ENCODE measurements at places on chromosomes 7 and 10. TPM values are rescaled to one million over a fixed set of nuclear protein-coding genes. Genes with fewer than 3 reads are reported as not detected.
A peak's percentile ranks its signal among the peaks of the same experiment; 100 is the strongest.

DNA sequence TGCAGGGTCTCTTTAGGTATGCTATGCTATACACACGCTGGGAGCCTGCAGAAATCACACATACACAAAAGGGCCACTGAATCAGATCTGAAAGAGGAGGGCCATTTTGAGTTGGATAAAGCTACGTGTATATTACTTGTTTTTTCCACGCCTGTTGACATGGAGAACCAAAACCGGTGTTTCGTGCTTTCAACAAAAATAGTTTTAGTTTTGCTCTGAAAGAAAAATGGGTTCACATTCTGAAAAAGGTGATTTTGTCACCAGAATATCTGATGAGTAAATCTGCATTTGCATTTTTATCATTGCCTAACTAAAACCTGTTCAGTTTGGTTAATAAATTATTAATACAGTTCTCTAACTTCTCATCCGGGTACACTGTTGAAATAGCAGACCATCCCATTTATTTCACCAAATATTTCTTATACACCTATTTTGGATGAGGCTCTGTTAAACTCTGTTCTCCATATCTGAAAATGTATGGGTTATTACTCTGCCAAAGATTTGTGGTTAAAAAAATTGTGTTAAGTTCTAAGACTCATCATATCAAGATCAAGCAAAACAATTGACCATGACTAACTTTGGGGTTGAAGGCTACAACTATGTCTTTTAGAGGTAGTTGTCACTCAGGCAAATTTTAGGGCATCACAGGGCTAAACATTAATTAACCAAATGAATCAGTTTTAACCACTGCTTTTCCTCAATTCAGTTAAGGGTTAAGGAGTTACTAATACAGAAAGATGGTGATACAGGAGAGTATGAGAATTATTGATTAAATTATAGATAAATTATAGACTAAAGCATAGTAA, 101.2 kb upstream of the RPA3 start:
- peak; percentile 4 for DNase-seq

DNA sequence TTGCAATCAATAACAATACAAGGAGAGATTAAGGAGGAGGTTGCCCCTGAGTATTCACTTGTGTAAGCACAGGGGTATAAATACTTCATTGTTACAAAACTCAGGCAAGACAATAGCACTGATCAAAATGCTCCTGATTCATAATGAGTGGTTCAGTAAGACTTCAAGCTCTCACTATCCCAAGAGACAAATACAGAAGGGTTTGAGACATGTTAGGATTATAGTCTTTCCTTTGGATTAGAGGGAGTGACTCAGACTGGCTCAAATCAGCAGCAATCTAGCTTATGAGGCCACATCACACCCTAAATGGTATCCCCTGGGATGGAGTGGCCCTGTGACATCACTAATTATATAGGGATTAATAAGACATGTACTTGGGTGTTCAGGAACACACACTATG, 167.2 kb upstream of the HGF start:
- no peak for DNase-seq

DNA sequence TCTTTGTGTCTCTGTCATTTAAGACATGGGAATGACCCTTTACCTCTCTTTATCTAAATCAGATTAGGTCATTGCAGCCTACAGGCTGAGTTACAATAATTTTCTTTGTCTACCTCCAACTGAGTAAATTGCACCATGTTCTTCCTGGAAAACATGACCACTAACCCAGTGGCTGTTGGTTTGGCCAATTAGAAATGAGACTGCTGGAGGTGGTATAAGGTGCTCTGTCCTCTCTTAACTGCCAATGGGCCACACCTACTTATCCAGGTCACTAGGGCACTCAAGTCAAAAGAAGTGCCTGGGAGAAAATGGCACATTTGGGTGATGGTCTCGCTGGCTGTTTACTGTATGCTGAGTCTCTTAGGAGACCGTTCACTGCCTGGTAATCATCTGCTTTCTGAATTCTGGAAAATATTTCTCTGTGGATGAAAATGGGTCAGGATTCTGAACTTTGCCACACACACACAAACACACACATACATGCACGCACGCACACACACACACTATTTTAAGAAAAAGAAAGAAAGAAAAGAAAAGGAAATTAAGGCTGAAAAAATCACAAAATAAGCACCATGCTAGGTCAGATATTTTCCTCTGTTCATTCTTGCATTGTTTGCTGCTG, 16.4 kb downstream of the STAMBPL1 start:
- peak; percentile 66 for DNase-seq

DNA sequence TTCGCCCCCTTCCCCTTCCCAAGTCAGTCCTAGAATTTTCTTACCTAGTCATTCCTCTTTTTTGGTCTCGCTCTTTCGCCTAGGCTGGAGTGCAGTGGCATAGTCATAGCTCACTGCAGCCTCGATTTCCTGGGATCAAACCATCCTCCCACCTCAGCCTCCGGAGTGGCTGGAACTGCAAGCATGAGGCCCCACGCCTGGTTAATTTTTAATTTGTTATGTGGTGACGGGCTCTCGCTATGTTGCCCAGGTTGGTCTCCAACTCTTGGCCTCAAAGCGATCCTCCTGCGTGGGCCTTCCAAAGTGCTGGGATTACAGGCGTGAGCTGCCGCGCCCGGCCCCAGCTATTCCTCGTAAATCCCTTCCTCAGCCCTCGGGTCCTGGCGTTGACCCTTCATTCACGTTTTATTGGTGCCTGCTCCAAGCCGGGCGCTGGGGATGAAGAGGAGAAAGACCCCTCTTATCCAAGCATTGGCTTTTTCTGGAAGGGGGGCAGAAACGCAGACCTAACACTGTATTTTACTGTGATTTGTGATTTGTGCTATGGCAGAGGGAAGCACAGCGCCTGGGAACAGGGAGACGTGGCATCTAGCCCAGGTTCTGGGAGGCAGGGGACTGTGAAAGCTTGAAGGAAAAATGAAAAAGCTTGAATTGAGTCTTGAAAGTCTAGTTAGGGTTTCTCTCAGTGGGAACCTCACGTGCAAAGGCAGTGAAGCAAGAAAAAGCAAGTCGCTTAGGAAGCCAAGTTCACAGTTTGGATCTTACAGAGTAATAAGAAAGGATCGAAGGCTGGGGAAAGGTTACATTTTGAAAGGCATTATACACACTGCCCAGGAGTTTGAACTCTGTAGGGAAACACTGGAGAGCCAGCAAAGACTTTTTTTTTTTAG, 516 bp downstream of the ZNHIT1 start:
- DNase-seq, result peak; percentile 20

DNA sequence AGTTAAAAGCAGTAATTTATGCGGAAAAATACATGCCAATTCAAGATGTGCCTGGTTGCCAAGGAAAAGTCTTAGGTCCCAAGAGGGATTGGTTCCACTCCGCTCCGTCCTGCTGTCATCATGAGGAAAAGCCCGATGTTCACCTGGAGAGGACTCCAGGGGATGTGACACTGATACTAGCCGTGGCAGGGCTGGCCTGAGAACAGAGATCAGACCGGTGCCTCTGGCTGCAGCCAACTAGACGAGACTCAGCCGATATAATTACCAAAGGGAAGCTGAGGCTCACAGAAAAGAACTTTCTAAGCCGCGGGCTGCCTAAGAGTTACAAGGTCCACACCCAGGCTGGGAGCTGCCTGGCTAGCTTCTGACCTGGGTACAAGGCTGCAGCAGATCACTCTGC, 81.3 kb upstream of the UNC5B start:
- no peak for DNase-seq

DNA sequence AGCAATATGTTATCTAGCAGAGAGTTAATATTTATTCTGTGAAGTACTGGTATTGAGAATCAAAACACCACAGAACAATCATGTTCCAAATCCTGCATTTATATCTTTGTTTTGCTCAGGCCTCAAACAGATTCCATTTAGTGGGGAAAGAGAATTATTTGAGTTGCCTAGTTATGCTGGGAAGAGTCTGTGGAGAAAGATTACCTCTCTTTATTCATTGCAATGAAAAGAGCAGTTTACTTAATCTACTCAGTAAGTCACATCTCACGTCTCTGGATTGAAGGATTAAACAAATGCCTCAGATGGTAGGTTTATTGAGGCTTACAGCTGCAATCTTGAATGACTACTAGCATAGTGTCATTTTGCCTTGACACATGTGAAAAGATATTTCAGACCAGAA, 76.4 kb downstream of the RUNDC3B start:
- no peak for DNase-seq

DNA sequence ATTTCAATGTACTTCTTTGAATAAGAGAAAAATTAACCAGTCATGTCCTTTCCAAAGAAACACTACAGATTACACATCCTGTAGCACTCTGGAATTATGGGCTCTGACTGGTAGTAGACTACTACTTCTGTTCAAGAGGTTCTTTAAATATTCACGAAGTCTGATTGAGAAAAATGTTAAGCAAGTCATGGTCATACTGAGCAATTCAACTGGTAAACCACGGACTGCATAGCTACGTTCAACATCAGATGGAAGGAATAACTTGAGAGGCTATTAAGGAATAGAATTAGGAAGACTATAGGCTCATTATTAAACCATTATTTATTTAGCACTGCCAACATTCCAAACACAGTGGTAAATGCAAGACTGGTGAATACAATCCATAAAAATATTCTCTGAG, 160.8 kb downstream of the IMMP2L start:
- DNase-seq, result no peak

GRCh38 chr10:129033790-129034272, 433.2 kb upstream of the MGMT start:
- DNase-seq, result no peak

GRCh38 chr7:96729820-96730219, 20.2 kb upstream of the SEM1 start:
- DNase-seq, result no peak

DNA sequence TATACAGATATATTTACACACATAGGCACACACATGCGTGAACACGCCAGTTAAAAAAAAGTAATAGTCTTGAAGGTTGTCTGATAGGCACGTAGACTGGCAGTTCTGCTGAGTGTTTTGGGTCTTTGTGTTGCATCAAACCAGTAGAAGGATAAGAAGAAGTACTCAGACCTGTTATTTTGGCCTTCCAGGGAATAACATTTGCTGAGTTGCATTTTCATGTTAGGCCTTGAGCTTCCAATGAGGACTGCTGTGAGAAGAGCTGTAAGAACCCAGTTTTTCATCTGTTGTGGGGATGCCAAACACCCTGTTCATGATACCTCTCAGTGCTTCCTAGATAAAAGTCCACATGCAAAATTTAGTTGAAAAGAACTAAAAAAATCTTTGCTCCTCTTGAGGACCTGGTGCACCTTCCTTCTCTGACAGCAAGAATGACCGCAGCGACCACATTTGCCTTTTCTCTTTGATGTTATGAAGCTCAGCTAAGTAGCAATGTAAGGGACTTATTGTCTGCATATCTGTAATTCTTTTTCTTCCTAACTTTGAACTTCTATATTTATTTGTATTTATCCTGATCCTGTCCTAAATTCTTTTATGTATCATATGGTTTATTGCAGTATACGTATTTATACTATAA, 27.2 kb downstream of the HIPK2 start:
- no peak for DNase-seq

- DNase-seq, result peak; percentile 61
These were observed 41.9 kb downstream of the LRRN3 start for GRCh38 chr7:111132833-111133232.

GRCh38 chr10:73965890-73966768, 31.8 kb upstream of the VCL start:
- peak; percentile 100 for DNase-seq

GRCh38 chr7:116209561-116210070, 723 bp upstream of the TES start:
- peak; percentile 34 for DNase-seq

DNA sequence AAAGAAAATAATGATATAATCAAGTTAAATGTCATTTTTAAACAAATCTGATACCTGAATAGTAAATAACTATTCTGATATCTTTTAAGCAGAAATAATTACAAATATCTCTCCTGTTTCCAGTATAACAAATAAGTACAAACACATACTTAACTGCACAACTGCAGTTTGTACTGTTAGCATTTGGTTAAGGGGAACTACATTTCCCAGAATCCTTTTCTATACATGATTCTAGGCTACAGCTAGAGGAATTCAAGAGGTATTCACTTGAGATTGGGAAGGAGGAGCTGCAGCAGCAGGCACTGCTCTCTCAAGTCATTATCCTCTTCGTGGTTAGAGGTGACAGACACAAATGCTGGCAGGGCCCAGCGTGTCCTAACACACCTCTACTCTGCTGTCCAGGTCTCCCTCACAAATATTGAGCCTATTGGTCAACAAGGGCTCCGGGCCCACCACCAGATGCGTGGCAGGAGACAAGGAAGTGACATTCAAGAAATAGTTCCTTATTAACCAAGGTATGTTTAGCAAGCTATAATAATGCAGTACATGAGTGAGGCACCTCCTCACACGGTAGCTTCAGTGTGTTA, 255.1 kb upstream of the MKLN1 start:
- peak; percentile 81 for DNase-seq

DNA sequence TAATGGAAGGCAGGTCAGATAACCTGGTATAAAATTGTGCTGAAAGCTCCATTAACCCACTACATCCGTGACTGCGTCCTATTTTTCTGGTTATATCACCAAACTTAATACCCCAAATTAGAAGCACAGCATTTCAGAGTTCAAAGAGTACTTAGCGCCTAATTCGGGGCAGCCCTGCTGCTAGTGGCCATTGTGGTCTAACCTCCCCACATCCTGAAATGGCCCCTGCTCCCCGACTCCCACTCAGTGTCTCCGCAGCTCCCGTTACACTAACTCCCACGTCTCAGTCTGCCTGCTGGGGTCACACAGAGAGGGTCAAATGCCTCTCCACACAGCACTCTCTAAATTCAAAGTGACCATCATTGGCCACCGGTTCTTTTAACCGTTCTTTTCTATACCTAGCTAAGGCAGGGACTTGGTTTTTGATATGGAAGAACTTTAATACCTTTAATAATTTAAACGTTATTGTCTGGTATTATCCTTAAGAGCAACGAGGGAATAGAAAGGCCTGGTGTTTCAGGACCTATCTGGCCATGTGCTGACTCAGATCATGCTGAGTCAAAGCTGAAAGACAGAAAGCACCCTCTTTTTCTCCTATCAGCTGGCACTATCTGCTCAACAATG, 117.1 kb downstream of the KMT2E start:
- no peak for DNase-seq

- peak; percentile 80 for DNase-seq
These were observed 50.2 kb downstream of the APBB1IP start for GRCh38 chr10:26488344-26488743.

DNA sequence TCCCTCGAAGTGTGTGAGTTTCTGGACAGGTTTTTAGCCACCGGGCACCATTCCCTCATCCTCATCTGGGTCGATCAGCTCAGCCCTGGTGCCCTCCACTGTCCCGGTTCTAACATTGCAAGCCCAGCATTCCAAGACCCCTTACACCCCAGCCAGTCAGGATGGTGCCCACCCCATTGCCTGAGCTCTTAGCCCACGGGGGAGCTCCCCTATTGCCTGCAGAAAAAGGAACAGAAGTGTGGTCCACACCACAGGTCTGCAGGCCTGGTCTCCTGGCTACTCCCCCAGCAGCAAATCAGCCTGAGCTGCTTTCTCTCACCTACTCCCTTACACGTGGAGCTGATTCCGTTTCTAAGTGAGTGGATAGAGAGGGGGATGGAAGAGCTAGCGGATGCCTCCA, 4.8 kb downstream of the CALML5 start:
- no peak for DNase-seq

Gene LIPK
- total RNA-seq, result not detected

Gene TCERG1L
- total RNA-seq, result not detected

Gene C10orf143
- total RNA-seq, result not detected

Gene CEP55
- total RNA-seq, result 87.9 TPM

Gene STEAP4
- total RNA-seq, result 0.02 TPM
